CD8-positive, alpha-beta memory T cell (primary cell): ENCODE measurements at places on chromosomes 12 and 14.
A peak's percentile ranks its signal among the peaks of the same experiment; 100 is the strongest.

- no peak for DNase-seq
- H3K4me3 ChIP-seq: no peak overlapping the region
- H3K27ac ChIP-seq: no peak overlapping the region
- H3K4me1 ChIP-seq: no peaks in the 10 kb centered on the region
- no peaks in the 10 kb centered on the region for H3K27me3 ChIP-seq
Measured at GRCh38 chr14:91693346-91693745, 38.5 kb downstream of the CATSPERB start.

- H3K27me3 ChIP-seq: no peaks in the 10 kb centered on the region
- H3K27ac ChIP-seq: no peak overlapping the region
- H3K4me3 ChIP-seq: no peak overlapping the region
- peak; percentile 38 for DNase-seq
- H3K36me3 ChIP-seq: no peaks in the 10 kb centered on the region
Measured at GRCh38 chr12:1093166-1093751, 102.2 kb downstream of the ERC1 start.

DNA sequence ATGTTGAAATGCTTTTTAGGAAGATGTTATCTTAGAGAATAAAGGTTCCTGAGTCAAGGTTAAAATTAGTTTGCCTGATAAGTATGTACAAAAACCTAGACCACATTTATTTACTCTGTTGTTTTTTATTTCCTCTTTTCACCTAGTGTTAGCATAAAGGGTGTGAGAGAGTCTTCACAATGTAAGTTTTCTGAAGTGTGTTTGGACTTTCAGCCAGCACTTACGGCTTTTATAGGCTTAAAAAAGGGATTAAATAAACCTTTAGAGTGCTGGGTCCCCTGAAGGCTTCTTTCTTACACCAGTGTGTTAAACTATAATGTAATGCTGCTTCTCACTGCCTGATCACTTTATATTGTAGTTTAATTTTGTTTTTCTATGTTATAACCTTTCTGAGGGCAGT, 27.2 kb downstream of the ARHGAP5 start:
- H3K4me3 ChIP-seq: no peak overlapping the region
- no peaks in the 10 kb centered on the region for H3K36me3 ChIP-seq
- H3K4me1 ChIP-seq: peaks cover 19% of the 10 kb centered on the region
- H3K27me3 ChIP-seq: no peaks in the 10 kb centered on the region
- no peak overlapping the region for H3K27ac ChIP-seq
- DNase-seq: no peak

DNA sequence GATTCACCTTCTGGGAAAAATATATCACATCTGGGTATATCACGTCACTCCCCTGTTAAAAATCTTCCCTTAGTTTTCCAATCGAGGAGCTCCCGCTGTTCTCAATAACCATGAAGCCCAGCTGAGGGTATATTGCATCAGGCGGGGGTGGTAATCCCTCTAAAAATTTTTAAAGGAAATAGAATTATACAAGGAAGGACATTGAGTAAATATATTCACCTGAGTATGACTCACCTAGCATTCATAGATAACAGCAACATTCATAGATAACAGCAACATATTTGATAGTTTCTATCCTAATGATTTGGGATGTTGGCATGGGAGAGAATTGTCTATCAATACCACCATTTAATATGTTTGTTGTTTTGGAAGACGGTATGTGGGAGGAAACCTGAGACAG, 473.6 kb downstream of the RMST start:
- DNase-seq: no peak
- H3K4me3 ChIP-seq: no peak overlapping the region
- H3K36me3 ChIP-seq: no peaks in the 10 kb centered on the region

DNA sequence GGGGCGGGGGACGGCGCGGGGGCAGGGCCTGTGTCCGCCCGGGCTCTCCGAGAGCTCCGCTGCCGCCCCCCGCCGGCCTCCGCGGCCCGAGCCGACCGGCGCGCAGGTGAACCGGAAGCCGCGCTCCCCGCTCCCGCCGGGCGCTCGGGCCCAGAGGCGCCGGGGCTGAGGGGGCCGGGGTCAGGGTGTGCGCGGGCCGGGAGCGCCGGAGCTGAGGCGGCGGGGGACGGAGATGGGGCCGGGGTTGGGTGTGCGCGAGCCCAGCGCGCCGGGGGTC, 431 bp downstream of the HIP1R start:
- H3K27me3 ChIP-seq: no peaks in the 10 kb centered on the region
- H3K27ac ChIP-seq: peak overlapping the region; percentile 56
- H3K4me3 ChIP-seq: peak overlapping the region; percentile 67
- no peak for DNase-seq
- no peaks in the 10 kb centered on the region for H3K36me3 ChIP-seq

DNA sequence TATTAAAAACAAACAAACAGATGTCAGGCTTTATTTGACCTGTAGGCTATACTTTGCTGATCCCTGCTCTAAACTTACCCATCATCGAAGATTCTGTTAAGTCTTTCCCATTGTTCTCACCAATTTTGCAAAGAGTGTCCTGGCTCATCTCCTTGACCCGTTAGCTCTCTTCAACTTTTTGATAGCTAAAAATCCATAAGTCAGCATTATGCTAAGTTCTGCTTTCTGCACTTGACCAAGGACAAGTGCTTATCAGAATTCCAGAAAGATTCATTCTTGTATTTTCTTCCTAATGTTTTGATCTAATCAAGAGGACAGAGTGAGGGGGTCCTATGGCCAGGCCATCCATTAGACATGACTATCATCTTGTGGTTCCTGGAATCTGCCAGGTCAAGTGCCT, 503.5 kb downstream of the FUT8 start:
- peaks cover 6% of the 10 kb centered on the region for H3K4me1 ChIP-seq
- no peaks in the 10 kb centered on the region for H3K36me3 ChIP-seq
- DNase-seq: no peak
- H3K4me3 ChIP-seq: no peak overlapping the region
- H3K27me3 ChIP-seq: no peaks in the 10 kb centered on the region

GRCh38 chr12:1947081-1947480, 28.6 kb upstream of the CACNA2D4 start:
- no peak overlapping the region for H3K4me3 ChIP-seq
- peaks cover 26% of the 10 kb centered on the region for H3K36me3 ChIP-seq
- H3K4me1 ChIP-seq: no peaks in the 10 kb centered on the region
- H3K27me3 ChIP-seq: no peaks in the 10 kb centered on the region
- DNase-seq: no peak

DNA sequence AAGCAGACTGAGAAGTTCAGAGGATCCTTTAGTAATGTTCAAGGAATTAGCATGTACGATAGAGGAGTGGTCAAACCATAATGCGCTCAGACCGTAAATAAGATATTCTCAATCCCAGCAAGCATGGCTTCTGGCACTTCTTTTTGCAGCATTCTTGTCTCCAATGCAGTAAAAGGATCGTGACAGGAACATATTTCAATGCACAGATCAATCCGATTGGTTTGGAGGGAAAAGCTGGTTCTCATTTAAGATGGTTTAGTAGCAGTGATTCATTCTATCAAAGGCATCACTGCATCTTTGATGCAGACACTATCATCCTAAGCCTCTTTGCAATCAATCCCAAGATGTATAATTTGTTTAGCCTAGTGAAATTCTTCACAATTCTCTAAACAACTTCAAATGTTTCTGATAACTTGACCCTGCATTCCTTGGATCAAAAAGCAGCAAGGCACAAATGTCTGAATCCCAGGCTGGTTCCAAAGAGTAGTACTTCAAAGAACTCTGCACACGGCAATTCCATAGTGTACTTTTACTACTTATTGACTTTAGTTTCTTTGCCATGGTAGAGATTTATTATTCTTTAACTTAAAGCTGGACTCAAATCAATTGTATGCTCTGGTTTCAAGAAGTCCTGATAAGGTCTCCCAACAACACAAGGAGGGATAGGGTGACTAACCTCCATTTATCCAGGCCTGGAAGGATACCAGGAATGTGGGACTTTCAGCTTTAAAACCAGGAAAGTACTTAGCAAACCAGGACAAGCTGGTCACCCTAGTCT, 96.8 kb upstream of the MDM1 start:
- no peak overlapping the region for H3K4me3 ChIP-seq
- H3K4me1 ChIP-seq: no peaks in the 10 kb centered on the region
- H3K36me3 ChIP-seq: no peaks in the 10 kb centered on the region
- no peak for DNase-seq
- H3K27me3 ChIP-seq: no peaks in the 10 kb centered on the region

GRCh38 chr12:52566847-52567291, 6.8 kb downstream of the KRT74 start:
- no peaks in the 10 kb centered on the region for H3K36me3 ChIP-seq
- no peaks in the 10 kb centered on the region for H3K27me3 ChIP-seq
- DNase-seq: peak; percentile 75
- H3K4me3 ChIP-seq: no peak overlapping the region
- H3K4me1 ChIP-seq: peaks cover 24% of the 10 kb centered on the region
- H3K27ac ChIP-seq: peak overlapping the region; percentile 82

DNA sequence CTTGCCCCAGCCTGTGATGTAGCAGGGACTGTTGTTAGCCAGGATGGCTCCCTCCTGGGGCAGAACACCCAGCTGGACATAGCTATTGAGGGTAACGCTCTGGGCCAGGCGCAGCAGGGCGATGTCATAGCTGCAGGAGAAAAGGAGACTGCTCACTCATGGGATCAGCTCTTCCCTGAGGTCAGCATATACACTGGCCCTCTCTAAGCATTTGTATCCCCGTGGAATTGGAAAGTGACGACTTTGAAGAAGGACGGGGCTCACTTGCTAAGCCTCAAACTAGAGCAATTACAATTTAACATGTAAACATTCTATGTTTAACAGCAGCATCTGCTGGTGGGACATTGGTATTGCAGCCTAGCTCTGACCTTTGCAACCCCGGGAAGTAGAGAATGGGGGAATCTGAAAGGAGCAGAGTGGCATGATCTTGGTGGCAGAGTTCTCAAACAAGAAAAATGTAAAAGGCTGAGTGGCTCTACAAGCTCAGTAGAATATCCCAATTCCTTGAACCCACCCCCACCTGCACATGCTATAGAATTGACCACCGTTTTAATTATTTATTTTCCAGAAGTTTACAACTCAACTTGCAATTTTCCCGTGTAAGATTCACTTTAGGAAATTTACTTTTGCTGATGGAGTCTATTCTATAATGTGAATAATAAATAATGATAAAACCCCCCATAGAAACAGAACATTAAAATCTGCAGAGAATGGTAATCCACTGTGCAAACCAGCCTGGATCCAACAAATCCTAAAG, 5.0 kb downstream of the CELA1 start:
- H3K27me3 ChIP-seq: no peaks in the 10 kb centered on the region
- no peak overlapping the region for H3K27ac ChIP-seq
- DNase-seq: peak; percentile 59
- H3K4me1 ChIP-seq: peaks cover 9% of the 10 kb centered on the region

- H3K27ac ChIP-seq: no peak overlapping the region
- no peaks in the 10 kb centered on the region for H3K4me1 ChIP-seq
- H3K4me3 ChIP-seq: no peak overlapping the region
- H3K27me3 ChIP-seq: no peaks in the 10 kb centered on the region
- no peak for DNase-seq
- H3K36me3 ChIP-seq: no peaks in the 10 kb centered on the region
Measured at GRCh38 chr12:78864870-78865463, 393 bp downstream of the SYT1 start.

DNA sequence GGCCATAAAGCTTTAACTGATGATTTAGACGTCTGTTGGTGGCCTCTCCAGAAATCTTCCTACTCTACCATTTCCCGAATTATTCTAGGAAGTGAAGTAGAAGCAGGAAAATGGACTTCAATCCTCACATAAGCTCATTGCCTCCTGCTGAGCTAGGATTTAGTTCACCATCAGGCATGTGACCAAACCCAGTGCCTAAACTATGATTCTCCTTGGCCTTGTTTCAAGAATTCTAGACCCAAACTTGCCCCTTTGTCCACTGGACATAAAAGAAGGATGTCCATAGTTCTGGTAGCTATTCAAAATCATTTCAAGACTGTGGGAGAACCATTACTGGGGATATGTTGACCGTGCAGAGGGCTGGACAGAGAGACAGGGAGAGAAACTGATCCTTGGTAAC, 105.8 kb downstream of the C12orf50 start:
- H3K4me1 ChIP-seq: no peaks in the 10 kb centered on the region
- no peaks in the 10 kb centered on the region for H3K27me3 ChIP-seq
- no peaks in the 10 kb centered on the region for H3K36me3 ChIP-seq
- DNase-seq: no peak
- H3K27ac ChIP-seq: no peak overlapping the region

GRCh38 chr14:104903990-104904389, 20.7 kb upstream of the PLD4 start:
- no peaks in the 10 kb centered on the region for H3K36me3 ChIP-seq
- peaks cover 3% of the 10 kb centered on the region for H3K27me3 ChIP-seq
- no peaks in the 10 kb centered on the region for H3K4me1 ChIP-seq
- no peak overlapping the region for H3K27ac ChIP-seq
- no peak for DNase-seq

GRCh38 chr14:28949503-28949902, 182.9 kb downstream of the FOXG1 start:
- no peak overlapping the region for H3K27ac ChIP-seq
- no peaks in the 10 kb centered on the region for H3K27me3 ChIP-seq
- no peak overlapping the region for H3K4me3 ChIP-seq
- no peak for DNase-seq

GRCh38 chr14:32417956-32418552, 89.0 kb downstream of the AKAP6 start:
- H3K4me3 ChIP-seq: no peak overlapping the region
- H3K27me3 ChIP-seq: no peaks in the 10 kb centered on the region
- no peaks in the 10 kb centered on the region for H3K4me1 ChIP-seq

DNA sequence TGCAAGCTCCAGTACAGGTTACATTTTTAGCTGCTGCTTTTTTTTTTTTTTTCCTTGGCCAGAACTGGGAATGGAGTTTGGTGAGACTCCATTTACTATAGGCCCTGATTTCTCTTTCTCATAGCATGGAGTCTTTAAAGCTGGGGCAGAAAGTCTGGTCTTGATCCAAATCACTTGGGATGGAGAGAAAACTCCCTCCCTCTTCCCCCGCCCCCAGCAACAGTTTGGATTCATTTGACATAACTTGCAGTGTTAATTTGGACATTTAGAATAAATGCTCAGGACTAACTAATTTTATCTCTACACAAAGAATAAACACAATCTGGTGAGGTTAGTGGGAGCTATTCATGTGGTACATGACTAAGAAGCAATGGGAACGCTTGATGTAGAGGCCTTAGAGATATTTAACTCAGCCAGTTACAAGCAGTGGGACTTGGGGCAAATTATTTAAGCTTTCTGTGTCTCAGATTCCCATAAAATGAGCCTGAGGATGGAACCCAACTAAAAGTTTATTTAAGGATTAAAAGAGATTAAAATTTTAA, 107.3 kb upstream of the ARHGAP5 start:
- no peak overlapping the region for H3K27ac ChIP-seq
- no peak overlapping the region for H3K4me3 ChIP-seq
- H3K27me3 ChIP-seq: no peaks in the 10 kb centered on the region
- H3K36me3 ChIP-seq: no peaks in the 10 kb centered on the region
- no peak for DNase-seq

DNA sequence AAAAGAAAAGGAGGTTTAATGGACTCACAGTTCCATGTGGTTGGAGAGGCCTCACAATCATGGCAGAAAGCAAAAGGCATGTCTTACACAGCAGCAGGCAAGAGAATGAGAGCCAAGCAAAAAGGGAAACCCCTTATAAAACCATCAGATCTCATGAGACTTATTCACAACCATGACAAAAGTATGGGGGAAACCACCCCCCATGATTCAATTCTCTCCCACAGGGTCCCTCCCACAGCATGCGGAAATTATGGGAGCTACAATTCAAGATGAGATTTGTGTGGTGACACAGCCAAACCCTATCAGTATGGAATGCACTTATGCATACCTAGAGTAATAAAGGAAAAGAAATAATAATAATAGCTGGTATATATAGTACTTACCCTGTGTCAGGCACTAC, 4.5 kb upstream of the GLIPR1 start:
- no peak overlapping the region for H3K4me3 ChIP-seq
- no peak overlapping the region for H3K27ac ChIP-seq
- peaks cover 31% of the 10 kb centered on the region for H3K4me1 ChIP-seq

GRCh38 chr14:77897374-77897773, 97.5 kb downstream of the ADCK1 start:
- H3K4me1 ChIP-seq: no peaks in the 10 kb centered on the region
- no peak overlapping the region for H3K4me3 ChIP-seq
- no peak for DNase-seq
- H3K36me3 ChIP-seq: no peaks in the 10 kb centered on the region
